ENCODE measurements at places on chromosomes 3 and 15.

GRCh38 chr3:163547014-163547685, 1531.1 kb downstream of the SI start:
- DNase-seq = no peak

- DNase-seq = no peak
Measured at GRCh38 chr15:27550635-27551034, 548.5 kb downstream of the OCA2 start.

GRCh38 chr3:127483902-127484591, 106.5 kb downstream of the TPRA1 start:
- no peak for DNase-seq

- DNase-seq = no peak
Measured at GRCh38 chr3:28115316-28115715, 126.1 kb upstream of the CMC1 start.

- DNase-seq = no peak
Measured at GRCh38 chr3:160226026-160226907, 1.0 kb downstream of the C3orf80 start.

- no peak for DNase-seq
Measured at GRCh38 chr3:64554096-64554920, 133.5 kb downstream of the ADAMTS9 start.

- DNase-seq = peak; percentile 41
Measured at GRCh38 chr15:100667405-100668347, 65.3 kb downstream of the ASB7 start.

Measured in fibroblast of skin of back (primary cell).